NAMALWA (cell line): ENCODE measurements at places on chromosomes 1 and 21.

DNA sequence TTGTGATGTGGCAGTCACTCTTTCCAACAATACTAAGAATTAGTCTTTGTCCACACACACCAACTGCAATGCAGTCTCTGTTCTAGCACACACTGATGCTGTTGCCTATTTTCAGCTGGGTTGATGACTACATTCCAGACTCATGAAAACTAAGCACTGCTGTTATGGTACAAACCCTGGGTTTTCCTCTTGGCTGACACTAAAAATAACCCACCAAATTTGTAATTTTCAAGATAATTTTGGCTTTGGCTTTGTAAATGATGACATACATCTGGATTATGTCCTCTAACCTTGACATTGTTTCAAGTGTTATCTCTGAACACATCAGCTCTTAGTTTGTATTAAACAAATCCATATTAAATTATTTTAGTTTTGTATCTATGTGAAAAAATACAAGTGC is 444.8 kb downstream of the PTPRC start:
- DNase-seq = no peak

DNA sequence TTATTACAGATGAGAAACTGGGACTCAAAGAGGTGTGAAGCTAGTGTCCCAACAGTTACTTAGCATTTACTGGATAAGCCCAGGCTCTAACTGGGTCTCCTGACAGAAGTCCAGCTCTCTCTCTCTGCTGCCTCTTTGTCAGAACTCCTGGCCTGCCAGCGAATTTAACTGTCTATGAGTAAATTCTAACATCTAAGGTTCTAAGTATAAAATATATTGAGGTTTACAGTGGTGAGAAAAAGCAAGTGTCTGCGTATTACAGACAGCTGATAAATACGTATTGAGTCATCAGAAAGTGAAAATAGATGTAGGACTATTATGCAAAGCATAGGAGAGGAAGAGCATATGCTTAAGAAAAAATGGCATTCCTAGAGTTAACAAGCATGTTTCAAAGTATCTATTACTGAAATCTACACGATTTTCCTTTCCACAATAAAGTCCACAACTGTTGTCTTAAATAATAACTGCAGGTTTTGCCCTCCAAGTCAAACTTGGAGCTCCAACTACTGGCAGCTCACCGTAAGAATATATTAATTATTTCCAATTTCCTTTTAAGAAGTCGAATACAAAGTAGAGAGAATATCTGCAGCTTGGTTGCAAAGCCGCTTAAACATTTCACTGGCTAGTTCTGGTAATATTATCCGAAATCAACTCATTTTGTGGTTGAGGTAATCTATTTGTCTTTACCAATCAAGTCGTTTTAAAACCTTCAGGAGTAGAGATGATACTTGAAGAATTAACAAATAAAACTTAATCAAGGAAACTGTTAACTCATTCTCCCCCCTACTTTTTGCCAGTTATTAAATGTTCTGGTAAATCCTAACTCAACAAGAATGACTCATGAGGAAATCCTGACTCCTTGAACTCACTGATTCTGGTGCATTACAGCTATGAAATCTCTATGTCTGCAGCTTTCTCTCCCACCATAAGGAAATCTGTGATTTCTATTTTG is 1.4 kb upstream of the RGS2 start:
- DNase-seq = peak; percentile 68

GRCh38 chr1:229368347-229368746 is 25.5 kb upstream of the CCSAP start:
- no peak for DNase-seq

DNA sequence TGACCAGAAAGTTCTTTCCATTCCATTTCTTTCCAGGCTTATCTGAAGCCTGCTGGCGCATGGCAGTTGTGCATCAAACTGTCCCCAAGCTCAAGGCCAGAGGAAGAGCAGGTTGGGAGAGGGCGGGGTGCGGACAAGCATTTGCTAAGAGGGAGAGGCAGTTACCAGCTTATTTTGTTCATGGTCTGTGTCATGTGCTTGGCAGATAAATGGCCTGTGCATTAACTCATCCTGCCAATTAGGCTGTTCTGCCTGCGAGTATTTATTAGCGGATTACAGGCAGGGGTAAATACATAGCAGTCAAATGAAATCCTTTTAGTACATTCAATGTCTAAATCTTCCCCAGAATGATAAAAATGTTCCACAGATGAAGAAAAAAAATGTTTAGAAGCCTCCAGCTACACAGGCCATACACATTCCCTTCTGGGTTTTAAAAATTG is 48.9 kb upstream of the B3GALNT2 start:
- DNase-seq = no peak

- peak; percentile 50 for DNase-seq
Observed at GRCh38 chr1:111656086-111657017, 36.8 kb downstream of the RAP1A start.

- DNase-seq = no peak
Observed at GRCh38 chr1:101371259-101371658, 134.4 kb downstream of the S1PR1 start.

DNA sequence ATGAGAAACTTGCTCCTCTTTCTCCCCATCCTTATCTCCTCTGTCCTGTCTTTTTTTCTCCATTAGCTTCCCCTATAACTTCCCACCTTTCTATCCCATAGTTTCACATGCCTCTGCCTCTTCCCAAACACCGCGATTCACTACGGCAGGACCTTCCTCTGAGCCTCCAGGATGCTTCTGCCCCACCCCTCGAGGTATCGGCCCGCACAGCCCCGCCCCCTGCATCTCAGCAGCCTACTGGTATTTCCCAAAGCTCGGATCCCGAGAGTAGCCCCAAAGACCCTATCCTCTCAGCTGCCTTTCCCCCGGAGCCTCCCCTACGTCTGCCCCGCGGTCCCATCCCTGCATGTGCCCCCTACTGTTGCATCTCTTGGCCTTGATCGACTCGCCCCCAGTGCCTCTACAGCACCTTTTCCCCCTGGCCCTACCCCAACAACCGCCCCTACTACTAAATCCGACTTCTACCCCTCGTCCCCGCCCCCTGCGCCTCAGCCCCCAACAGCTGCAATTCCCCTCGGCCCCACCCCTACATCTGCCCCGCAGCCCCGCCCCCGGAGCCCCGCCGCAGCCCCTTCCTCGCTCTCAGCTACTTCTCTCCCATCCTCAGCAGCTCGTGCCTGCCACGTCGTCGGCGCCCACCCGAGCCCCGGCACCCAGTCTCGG is 512 bp downstream of the PIAS3 start:
- DNase-seq = peak; percentile 84

- DNase-seq = no peak
Observed at GRCh38 chr1:214467078-214467585, 84.3 kb downstream of the PTPN14 start.

DNA sequence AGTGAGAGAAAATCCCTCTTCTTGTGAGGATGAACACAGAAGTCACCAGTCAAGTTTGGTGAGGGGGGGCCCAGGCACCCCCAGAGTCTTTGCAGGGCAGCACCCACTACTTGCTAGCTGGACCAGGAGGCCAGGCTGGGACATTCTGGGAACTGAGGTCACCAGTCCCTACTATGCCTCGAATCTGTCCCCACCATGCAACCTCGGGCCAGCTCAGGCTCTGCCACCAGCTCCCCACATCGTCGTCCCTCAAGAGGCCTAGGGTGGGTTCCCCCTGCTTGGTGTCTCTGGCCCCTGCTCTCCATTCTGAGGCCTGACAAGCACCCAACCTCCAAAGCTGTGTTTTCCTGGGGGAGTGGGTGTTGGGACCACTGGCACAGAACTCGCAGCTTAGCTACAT is 22.2 kb upstream of the ZNF678 start:
- DNase-seq = no peak

DNA sequence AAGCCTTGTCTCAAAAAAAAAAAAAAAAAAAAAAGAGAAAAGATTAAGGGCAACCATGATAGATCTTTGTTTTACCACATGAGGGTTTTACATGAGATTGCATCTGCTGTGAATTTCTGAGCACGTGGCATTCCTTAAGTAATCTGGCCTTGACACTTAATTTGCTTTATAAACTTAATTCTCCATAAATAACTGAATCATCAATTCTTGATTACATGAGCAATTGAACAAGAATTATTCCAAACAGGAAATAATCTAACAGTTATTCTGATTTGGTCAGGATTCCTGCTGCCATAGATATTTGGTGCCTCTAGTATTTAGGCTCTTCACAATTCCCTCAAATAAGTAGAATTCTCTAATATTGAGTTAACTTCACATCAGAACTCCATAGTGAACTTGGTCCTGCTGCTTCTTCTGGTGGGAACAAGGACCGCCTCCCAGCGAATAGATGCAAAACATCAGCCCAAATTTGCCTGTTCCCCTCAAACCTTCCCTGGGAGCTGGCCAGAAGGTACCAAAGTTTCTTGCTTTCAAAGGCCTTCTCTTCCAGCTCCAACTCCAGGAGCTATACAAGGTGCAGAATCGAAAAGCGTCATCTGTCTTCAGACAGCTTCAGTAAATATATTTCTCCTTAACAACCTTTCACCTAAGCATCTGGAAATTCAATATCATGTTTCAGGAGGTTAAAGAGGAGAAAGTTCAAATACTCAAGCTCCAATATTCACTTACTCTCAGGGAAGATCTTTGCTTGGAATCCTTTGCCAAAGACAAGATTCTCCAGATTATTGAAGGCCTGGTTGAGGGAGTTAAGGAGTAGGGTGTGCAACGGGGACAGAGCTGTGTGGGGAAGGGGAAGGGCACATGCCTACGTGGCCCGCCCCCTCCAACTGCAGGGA is 1.0 kb downstream of the KRTCAP2 start:
- DNase-seq = no peak

GRCh38 chr1:37474046-37474696 is at the start of gene ZC3H12A:
ZC3H12A (plus strand) TSS chr1:37474580; CDS start chr1:37475497, 917 bp downstream.
- DNase-seq = peak; percentile 94

- no peak for DNase-seq
Observed at GRCh38 chr21:15928196-15928595, 198.4 kb downstream of the USP25 start.

- no peak for DNase-seq
Observed at GRCh38 chr1:59143811-59144210, 153.1 kb upstream of the FGGY start.

GRCh38 chr1:189530162-189530561 is 947.5 kb downstream of the BRINP3 start:
- DNase-seq = no peak

DNA sequence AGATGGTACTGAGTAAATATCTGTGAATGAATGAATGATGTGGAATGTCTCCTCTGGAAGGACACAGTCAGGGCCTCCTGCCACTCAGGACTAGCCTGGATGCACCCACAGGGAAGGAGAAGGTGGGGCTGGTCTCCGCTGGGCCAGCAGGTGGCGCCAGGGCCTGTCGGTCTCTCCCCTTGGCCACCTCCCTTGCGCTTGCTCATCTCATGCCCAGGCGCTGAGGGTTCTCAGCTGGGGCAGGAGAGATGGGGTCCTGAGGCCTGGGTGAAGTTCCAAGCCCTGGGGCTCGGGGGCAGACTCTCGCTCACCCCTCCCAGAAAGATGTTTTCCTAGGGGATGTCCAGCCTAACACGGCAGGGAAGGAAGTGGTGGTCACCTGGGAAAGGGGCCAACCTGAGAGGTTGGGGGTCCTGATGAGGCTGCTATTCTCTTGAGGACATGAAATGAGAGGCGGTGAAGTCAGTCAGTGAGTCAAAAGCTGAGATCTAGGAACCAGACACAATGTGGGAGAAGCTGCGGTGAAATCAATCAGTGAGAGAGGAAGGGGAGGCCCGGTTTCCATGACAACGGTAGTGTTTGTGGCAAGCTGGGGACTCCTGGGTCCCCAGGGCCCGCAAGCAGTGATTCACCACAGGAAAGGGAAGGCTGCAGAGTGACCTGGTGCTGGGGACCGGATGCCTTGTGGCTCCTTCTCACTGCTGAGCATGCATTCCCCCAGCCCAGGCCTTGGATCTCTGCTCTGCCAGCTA is 14.6 kb upstream of the MEX3A start:
- peak; percentile 95 for DNase-seq
